ENCODE measurements at places on chromosomes 5 and 9.
A peak's percentile ranks its signal among the peaks of the same experiment; 100 is the strongest.

GRCh38 chr9:69444791-69445190 is 119.8 kb downstream of the ENTREP1 start:
- no peak for DNase-seq

- no peak for DNase-seq
These were observed 113.3 kb downstream of the MAPKAP1 start for GRCh38 chr9:125593581-125594222.

DNA sequence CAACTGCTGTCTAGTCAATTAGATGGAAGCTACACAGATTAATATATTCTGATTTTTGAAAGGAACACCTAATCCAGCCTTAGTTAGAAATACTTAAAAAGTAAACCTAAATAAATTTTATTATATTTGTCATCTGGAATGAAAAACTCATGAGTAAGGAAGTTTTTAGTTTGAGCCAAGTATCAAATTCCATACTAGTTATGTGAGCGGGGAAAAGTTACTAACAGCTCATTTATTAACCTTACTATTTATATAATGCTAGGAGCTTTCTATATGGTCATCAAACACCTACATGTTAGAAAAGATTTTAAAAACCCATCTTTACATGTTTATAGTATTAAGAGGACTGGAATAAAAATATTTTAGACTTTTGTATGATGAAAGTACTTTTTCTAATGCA is 41.6 kb upstream of the POU5F2 start:
- DNase-seq = no peak

- no peak for DNase-seq
These were observed 61.8 kb downstream of the TLE4 start for GRCh38 chr9:79633558-79633957.

DNA sequence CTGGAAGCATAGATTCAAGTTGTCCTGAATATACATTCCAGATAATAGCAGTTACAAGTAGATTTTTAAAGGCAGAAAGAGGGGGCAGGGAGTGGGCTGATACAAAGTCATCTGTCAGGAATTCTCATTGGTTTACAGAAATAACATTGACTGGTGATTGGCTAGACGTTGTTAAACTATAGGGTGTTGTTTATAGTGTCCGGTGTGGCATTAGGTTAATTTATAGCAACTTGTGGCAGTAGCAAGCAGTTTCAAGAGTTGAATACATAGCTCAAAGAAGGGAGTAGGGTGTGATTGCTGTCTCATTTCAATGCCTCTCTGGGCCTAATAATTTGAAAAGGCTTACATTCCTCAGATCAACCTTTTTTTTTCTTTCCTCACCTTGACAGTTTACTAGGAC is 10.7 kb upstream of the POC5 start:
- no peak for DNase-seq

- DNase-seq = no peak
These were observed 5.5 kb downstream of the C9orf85 start for GRCh38 chr9:71916834-71917534.

DNA sequence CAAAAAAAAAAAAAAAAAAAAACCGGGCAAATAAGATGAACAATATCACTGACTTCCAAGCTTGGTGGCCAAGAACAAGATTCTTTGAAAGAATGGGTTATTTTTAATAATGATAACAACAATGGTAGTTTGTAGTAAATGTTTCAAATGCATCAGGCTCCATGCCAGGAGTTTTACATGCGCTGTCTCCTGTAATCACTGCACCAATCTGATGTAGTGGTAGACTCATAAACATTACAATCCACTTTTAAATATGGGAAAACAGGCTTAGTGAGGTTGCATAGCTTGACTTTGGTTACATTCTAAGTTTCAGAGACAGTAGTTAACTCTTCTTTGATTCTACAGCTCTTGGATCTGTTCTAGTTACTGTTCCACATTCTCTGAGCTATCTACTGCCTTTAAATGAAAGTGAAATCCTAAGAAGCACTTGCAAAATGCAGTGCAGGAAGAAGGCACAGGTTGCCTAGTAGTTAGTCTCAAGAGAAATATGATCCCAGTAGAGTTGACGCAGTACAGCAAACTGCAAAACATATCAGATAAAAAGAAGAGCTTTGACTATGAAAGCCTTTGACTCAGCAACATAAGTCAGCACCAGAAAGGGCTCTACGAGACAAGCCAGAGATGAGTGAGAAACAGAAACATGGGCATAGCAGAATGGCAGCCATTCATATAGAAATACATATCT is 62.1 kb downstream of the PDE4D start:
- no peak for DNase-seq

DNA sequence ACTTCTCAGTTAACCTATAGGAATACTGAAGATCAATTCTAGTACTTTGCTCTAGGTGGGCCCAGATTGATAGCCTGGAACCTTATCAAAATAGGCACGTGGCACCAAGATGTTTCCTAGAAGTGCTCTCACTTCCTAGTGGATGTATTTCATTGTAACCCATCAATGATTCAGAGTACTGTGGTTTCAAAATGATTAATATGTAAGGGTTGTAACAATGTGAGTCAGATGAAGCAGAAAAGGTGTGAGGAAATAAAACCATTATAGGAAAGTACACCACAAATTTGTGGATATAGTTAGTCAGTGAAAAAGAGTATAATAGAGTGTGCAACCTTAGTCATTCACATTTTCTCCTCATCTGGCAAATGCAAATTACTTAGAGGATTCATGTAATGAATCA is 177.3 kb upstream of the FST start:
- DNase-seq = no peak

- DNase-seq = no peak
These were observed 6.6 kb downstream of the PDZD2 start for GRCh38 chr5:31645420-31646081.

- peak; percentile 63 for DNase-seq
These were observed at the start of gene CXCL14 for GRCh38 chr5:135578685-135579341. TSS of gene CXCL14 (minus strand) at chr5:135578991. CDS start at chr5:135578778, 213 bp downstream.

- peak; percentile 28 for DNase-seq
These were observed 92.8 kb upstream of the RAD23B start for GRCh38 chr9:107190061-107190935.

DNA sequence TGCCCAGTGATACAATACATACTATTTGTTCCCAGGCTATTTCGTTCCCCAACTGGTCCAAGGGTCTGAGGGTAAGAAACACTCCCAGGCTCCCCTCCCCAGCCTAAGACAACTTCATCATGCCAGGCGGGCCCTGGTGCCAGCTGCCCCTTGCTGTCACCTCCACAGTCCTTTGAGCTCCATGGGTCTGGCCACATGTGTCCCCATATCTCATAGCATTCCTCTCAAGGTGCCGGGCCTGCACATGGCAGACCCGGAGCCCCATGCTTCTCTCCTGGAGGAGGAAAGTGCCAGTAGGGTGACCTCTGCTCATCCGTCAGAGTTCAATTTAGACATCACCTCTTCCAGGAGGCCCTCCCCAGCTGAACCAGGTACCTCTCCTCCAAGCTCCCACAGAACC is 120.5 kb downstream of the C5orf15 start:
- DNase-seq = no peak

GRCh38 chr5:113264046-113264445 is 170.7 kb downstream of the TSSK1B start:
- DNase-seq = no peak

DNA sequence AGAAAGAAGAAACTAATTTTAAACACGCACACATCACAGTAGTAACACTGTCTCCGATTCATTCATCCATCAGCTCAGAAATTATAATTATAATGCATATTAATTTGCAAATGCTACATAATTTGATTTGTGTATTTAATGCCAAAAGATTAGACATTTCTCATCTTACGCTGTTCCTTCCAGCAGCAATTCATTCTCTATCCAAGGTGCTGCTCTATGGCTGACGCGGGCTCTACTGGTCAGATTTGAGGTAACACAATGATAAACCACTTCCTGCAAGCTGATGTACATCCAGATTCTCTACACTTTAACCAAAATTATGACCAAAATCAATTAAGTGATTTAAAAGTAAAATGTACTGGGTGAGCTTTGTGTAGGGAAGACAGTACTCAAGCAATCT is 77.9 kb upstream of the ICE1 start:
- no peak for DNase-seq

GRCh38 chr5:129460936-129461710 is 1.0 kb downstream of the ADAMTS19 start:
- DNase-seq = peak; percentile 31

GRCh38 chr5:15702102-15702501 is 202.1 kb downstream of the FBXL7 start:
- DNase-seq = no peak

DNA sequence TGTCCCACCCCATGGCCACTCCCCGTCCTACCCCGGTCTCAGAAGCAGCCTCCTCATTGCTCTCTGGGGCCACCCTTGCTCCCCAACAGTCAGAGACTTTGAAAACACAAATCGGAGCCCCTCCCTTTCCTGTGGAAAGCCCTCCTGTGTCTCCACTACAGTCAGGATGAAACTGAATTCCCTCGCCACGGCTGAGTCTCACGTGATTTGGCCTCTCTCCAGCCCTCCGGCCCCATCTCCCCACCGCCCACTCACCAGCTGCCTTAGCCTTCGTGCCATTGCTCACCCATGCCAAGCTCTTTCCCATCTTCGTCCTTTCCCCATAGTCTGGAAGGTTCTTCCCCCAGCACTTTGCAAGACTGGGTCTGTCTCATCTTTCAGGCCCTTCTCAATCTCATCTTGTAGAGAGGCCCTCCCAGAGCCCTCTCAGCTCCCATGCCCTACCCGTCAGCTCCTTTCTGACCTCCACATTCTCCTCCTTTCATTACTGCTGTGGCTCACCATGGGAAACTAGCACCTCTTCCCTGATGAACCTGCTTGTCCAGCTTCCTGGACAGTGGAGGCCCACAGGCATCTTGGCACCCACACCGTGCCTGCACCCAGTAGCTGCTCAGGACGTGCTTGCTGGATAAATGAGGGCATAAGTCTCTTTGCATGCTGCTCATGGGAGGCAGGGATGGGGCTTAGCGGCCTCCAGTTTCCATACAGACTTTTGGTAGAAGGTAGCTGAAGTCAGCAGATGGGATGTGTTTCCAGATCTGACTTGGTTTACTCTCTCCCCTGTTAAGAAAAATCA is 126.4 kb upstream of the COL5A1 start:
- no peak for DNase-seq

GRCh38 chr5:36610621-36611020 is 4.2 kb downstream of the SLC1A3 start:
- peak; percentile 77 for DNase-seq

GRCh38 chr5:41790038-41790776 is 80.0 kb downstream of the OXCT1 start:
- peak; percentile 25 for DNase-seq

- DNase-seq = no peak
These were observed 258.3 kb downstream of the GADD45G start for GRCh38 chr9:89863141-89863540.

GRCh38 chr5:131280417-131280816 is 16.6 kb downstream of the CDC42SE2 start:
- no peak for DNase-seq

DNA sequence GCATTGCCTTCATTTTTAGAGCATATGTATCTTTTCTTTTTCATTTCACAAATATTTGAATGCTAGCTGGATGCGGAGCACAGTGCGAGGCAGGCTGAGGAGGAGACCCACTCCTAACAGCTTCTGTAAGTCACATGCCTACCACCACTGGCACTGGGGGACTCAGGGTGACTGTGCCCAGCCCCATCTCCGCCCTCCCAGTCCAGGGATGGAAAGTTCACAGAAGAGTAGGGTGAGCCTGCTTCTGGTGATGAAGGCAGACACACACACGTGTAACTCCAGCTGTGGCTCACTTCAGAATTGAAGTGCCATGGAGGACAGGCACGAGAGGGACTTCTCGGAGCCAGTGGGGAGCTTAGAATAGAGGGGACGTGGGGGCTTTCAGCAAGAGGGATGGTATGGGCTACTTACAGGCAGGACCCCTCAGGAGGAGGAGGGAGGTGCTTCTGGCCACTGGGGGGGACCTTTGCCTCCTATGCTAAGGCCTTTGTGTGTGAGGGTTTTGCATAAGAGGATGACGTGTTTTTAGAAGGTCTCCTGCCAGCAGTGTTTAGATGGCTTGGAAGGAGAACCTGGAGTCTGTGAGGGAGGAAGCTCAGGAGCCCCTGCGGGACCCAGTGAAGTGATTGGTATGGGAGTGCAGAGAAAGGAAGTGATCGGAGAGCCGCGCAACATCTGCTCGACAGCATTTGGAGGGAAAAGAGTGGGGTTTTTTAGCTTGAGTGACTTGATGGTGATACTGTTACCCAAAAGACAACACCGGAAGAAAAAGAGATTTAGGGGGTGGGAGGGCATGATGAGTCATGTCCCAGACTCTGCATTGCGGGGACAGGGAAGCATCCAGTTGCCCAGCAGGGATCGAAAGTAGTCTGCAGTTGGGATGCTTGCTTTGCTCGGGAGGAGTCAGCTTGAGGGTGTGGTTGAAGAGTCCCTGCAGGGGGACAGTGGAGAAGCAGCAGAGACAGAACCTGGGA is 163.5 kb upstream of the OTULINL start:
- DNase-seq = no peak

GRCh38 chr9:130166399-130166798 is 5.8 kb upstream of the NCS1 start:
- DNase-seq = no peak

- no peak for DNase-seq
These were observed 32.2 kb upstream of the UBAC1 start for GRCh38 chr9:135993409-135993742.

DNA sequence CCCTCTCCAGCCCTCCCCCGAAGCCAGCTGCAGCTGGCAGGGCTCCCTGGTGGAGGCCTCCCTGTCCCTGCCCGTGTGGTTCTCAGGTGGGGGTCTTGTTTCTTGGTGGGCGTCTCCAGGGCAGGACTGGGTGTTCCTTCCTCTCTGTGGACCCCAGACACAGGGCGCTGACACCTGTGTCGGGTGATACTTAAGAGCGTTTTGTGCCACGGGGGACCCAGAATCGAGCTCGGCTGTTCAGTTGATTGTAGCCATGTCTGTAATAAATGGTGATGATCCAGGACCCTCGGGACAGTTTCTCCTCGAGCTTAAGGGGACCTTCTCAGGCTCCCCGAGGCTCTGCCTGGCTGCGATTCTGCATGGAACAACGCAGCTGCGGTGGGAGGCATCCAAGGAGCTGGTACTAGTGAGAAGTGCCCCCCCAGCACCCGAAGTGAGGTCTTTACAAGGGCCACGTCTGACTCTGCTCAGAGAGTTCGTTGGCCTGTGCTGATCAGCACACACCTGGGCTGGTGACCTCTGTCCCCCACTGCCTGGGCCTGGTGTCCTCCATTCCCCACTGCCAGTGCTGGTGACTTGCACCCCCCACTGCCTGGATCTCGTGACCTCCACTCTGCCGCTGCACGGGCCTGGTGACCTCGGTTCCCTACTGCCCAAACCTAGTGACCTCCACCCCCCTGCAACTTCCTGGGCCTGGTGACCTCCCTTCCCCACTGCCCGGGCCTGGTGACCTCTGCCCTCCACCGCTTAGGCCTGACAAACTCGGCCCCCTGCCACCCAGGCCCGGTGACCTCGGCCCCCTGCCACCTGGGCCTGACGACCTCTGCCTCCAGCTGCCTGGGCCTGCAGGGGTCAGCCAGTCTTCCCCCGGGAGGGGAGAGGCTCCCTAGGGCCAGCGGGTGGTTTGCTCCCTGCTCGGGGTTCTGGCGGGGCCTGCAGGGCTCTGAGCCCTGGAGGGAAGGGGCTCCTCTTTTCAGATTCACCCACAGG is 36.0 kb downstream of the NDUFS6 start:
- no peak for DNase-seq
